ENCODE measurements at places on chromosomes 2 and 18. TPM values are rescaled to one million over a fixed set of nuclear protein-coding genes. Genes with fewer than 3 reads are reported as not detected.

DNA sequence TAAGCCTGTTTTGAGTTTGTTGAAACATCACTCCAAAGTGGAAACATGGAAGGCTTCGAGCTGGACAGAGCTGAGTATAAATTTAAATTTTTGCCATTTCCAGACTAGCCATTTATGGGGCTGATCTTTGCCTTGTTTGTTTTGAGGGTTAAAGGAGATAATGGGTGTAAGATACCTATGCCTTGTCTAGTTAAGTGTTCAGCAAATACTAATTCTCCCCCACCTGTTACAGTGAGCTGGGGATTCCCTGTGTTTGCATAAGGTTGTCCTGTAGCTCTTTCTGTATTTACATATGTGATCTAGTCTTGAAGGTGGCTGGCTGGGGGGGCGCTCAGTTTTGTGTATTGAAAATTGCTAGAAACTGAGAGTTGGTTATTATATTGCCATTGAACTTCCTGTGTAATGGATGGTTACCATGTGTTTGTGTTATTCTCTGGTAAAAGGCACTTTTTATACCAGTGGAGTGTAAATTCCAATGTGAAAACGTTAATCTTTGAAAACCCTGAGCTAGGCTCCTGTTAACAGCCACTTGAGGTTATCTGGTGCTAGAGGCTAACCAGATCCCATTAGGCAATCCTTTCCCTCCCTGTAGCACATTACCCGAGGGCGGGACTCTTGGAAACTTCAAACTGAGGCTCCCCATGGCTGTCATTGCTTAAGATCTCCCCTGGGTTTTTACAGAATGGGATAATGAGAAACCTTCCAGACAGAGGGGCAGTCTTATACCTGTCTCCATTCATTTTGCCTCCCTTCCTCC, 26.7 kb downstream of the TANC1 start:
- peaks cover 26% of the 10 kb centered on the region for H3K4me1 ChIP-seq
- no peaks in the 10 kb centered on the region for H3K36me3 ChIP-seq
- no peak for DNase-seq
- H3K27me3 ChIP-seq = no peaks in the 10 kb centered on the region
- no peak overlapping the region for H3K4me3 ChIP-seq

- no peak overlapping the region for H3K4me3 ChIP-seq
- DNase-seq = no peak
These were observed 97.7 kb downstream of the CDC42EP3 start for GRCh38 chr2:37573451-37574388.

DNA sequence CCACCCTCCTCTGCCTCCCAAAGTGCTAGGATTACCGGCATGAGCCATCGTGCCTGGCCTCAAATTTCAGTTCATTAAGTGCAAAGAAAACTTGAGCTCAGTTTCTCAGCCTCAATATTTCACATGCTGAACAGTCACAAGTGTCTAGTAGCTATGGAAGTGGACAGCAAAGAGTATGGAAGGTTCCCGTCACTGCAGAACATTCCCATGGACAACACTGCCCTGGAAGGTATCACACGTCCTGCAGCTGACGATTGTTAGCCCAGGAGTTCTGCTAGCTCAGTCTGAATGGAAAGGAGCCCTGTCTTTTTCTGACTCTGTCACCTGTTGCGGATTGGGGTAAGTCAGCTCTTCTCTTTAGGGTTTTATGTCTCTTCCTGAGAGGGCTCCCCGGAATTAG, 86.2 kb upstream of the PTPRM start:
- no peaks in the 10 kb centered on the region for H3K36me3 ChIP-seq
- H3K27me3 ChIP-seq = no peaks in the 10 kb centered on the region

Gene ERFE
- 5.9 TPM for total RNA-seq

DNA sequence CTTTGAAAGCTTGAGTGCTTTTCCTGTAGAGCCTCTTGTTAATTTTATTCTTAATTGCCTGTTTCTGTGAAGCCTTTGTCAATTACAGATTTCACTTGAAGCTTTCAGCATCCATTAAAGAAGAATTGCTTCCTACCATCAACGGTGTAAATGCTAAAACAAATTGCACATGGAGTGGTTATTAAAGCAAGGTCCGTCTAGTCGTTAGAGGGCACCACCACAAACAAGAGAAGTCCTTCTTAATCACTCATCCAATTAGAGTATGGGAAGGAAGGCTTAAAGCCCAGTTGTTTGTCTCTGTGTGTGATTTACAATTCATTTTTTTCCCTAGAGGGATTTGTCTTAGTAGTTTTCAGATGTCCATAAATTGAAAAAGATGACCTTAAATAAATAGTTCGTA, 1.6 kb downstream of the KCNJ3 start:
- DNase-seq = no peak
- H3K36me3 ChIP-seq = no peaks in the 10 kb centered on the region
- H3K4me1 ChIP-seq = no peaks in the 10 kb centered on the region
- peaks cover 20% of the 10 kb centered on the region for H3K27me3 ChIP-seq
- H3K4me3 ChIP-seq = no peak overlapping the region
- H3K27ac ChIP-seq = no peak overlapping the region

Gene PID1
- 14.5 TPM for total RNA-seq

DNA sequence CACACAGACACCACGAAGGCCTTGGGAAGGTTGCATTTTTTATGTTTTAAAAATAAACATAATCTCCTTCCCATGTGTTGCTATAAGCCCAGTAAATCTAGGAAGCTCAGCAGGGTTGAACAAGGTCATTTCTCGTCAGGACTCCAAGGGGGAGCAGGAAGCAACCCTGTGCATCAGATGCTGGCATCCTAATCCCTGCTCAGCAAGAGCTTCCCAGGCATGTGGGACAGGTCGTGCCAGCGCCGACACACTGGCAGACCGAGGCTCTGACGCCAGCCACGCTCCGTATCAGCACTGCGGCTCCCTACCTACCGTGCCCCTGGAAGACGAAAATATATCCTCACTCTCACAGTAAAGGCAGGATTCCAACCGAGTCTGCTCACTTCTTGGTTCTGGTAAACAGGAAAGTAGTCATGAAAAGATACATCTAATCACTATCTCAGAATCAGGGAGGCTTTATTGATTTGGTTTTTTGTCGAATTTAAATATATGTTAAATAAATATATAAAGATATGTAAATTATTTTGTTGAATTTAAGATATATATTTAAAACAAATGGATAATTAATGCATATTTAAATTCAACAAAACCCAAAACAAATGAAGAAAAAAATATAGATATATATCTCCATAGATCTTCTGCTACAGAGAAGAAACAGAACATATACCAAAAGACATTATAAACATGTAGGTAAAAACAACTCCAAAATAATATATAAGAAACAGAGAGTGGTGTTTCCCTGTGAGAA, 61.4 kb downstream of the TXNL1 start:
- no peak overlapping the region for H3K27ac ChIP-seq
- H3K36me3 ChIP-seq = no peaks in the 10 kb centered on the region
- H3K4me3 ChIP-seq = no peak overlapping the region
- DNase-seq = no peak
- no peaks in the 10 kb centered on the region for H3K27me3 ChIP-seq

Gene PDE1A
- total RNA-seq = 95.8 TPM

- peaks cover 19% of the 10 kb centered on the region for H3K4me1 ChIP-seq
- peak; percentile 82 for DNase-seq
- peak overlapping the region; percentile 71 for H3K4me3 ChIP-seq
- peak overlapping the region; percentile 92 for H3K27ac ChIP-seq
These were observed 3.6 kb downstream of the ZNF516 start for GRCh38 chr18:76491473-76491775.

Gene SPP2
- total RNA-seq = not detected

DNA sequence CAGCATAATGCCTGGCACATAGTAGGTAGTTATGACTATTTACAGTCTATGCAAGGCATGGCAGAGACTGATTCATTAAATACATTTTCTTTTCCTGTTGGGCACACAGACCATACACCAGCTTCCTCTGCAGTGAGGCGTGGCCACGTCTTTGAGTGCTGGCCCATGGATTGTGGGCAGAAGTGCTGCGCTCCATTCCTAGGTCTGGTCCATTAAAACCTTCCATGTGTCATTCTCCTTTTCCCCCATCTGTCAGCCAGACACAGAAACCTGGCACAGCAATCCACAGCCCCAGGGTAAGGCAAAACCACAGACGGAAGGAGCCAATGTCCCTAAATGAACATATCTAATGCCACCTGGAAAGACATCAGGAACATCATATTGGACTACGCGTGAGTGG, 141.9 kb downstream of the TTC32 start:
- H3K27ac ChIP-seq = no peak overlapping the region
- no peaks in the 10 kb centered on the region for H3K27me3 ChIP-seq
- no peak overlapping the region for H3K4me3 ChIP-seq
- no peaks in the 10 kb centered on the region for H3K4me1 ChIP-seq

Gene ZNF892
- total RNA-seq = 6.7 TPM

- H3K27me3 ChIP-seq = no peaks in the 10 kb centered on the region
- H3K4me1 ChIP-seq = no peaks in the 10 kb centered on the region
- H3K4me3 ChIP-seq = no peak overlapping the region
- H3K27ac ChIP-seq = no peak overlapping the region
- H3K36me3 ChIP-seq = no peaks in the 10 kb centered on the region
These were observed 73.8 kb downstream of the HRH4 start for GRCh38 chr18:24534271-24534670.

- H3K27ac ChIP-seq = no peak overlapping the region
- peaks cover 6% of the 10 kb centered on the region for H3K4me1 ChIP-seq
- no peaks in the 10 kb centered on the region for H3K27me3 ChIP-seq
- H3K36me3 ChIP-seq = no peaks in the 10 kb centered on the region
These were observed 35.0 kb downstream of the TMEFF2 start for GRCh38 chr2:192159736-192160135.

Gene UPP2
- not detected for total RNA-seq

- no peak overlapping the region for H3K4me3 ChIP-seq
- no peaks in the 10 kb centered on the region for H3K27me3 ChIP-seq
- H3K36me3 ChIP-seq = no peaks in the 10 kb centered on the region
These were observed 379.3 kb upstream of the PKDCC start for GRCh38 chr2:41668529-41668928.

Gene GALNT5
- total RNA-seq = 0.13 TPM
